ENCODE measurements at places on chromosomes 12 and 14. TPM values are rescaled to one million over a fixed set of nuclear protein-coding genes. Genes with fewer than 3 reads are reported as not detected.

SLC6A15 gene
- 0.07 TPM for total RNA-seq

EPYC gene
- not detected for total RNA-seq

INHBC gene
- total RNA-seq, result not detected

GPR65 gene
- total RNA-seq, result 16.6 TPM

RILPL2 gene
- total RNA-seq, result 9.6 TPM

LRTM2 gene
- total RNA-seq, result not detected

EID3 gene
- 13.7 TPM for total RNA-seq

- no peak for DNase-seq
These were observed 20.2 kb upstream of the PELI2 start for GRCh38 chr14:56098021-56098420.

DNA sequence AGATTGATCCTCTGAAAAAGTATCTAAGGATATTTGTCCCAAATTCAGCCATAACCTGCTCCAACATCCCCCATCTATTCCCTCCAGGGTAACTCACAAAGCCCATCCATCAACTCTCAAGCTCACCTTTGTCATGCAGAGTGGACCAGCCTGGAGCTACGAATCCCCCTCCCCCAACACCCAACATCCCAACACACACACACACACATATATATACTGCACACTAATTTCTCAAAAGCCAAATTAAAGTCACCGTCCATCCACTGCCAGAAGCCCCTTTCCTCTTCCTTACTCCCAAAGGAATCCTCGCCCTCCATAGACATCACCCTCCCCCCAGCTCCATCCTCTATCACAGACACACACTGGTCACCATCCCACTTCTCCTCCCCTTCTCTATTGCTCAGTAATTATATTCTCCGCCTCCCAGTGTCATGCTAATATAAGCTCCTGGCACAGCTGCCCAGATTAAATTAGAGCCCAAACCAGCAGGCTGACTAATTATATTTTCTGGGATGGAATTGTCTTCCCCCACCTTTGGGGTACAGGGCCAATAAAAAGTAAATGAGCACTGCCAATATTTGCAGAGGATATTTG lies 13.5 kb upstream of the TESPA1 start:
- DNase-seq, result no peak

DNA sequence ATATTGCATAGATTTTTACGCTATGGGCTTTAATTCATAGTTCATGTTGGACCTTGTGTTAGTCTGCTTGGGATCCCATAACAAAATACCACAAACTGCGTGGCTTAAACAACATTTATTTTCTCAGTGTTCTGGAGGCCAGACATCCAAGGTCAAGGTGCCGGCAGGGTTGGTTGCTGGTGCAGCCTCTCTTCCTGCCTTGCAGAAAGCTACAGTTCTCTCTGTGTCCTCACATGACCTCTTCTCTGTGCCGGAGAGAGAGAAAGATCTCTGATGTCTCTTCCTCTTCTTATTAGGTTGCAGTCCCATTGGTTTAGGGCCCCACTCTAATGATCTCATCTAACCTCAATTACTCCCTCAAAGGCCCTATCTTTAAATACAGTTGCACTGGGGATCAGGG lies 170.5 kb downstream of the IPO8 start:
- DNase-seq, result no peak

DNA sequence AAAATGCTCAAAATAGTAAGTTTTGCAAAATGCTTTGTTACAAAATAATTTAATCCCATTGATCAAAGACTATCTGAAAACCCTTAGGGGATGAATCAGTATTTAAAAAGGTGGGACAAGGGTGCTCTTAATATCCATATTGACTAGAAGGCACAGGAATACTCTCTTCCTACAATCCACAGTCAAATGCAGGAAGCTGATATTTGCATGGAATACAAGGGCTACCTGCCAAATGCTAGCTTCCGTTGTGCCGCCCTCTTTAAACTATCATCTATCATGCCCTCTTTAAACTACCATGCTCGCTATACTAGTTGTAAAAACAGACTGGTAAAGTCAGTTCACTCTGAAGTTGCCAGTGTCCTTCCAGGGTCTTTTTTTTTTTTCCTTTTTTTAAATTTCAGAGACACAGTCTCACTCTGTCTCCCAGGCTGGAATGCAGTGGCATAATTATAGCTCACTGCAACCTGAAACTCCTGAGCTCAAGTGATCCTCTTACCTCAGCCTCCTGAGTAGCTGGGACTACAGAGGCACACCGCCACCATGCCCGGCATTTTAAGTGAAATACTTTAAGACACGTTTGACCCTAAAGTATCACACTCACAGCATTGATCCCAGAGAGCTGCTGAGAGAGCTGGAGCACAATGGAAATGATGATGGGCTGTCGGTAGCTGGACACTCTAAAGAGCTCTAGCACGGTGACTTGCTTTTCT lies 6.7 kb downstream of the SLC2A3 start:
- DNase-seq, result no peak

GRCh38 chr12:116266631-116267349 lies 10.7 kb downstream of the MED13L start:
- DNase-seq, result no peak

- DNase-seq, result no peak
These were observed 4.0 kb upstream of the BTBD6 start for GRCh38 chr14:105244334-105244733.

GRCh38 chr14:52836063-52836462 lies 44.7 kb upstream of the GNPNAT1 start:
- no peak for DNase-seq

DNA sequence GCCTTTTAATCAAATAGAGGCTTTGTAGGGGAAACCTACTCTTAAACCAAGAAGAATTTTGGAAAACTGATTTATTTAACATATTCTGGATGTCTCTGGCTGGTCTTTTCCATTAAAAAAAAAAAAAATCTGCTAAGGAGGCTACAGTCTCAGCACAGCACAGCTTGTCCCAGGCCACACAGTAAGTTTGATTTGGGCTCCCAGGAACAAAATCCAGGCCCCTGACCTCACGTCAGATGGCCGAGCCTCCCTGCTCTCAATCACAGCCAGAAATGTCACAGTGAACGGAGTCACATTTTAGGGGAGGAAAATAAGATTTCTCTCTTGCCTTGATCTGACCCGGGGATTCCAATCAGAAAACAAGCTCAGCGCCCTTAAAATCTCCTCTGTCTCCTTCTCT lies 72.9 kb upstream of the TBX5 start:
- DNase-seq, result no peak

GRCh38 chr12:6813363-6813762 lies 8.3 kb upstream of the GPR162 start:
- no peak for DNase-seq

GRCh38 chr12:39780913-39781446 lies 161.4 kb upstream of the ABCD2 start:
- DNase-seq, result no peak

- DNase-seq, result no peak
These were observed 5.7 kb upstream of the GPR65 start for GRCh38 chr14:87999277-87999676.

DNA sequence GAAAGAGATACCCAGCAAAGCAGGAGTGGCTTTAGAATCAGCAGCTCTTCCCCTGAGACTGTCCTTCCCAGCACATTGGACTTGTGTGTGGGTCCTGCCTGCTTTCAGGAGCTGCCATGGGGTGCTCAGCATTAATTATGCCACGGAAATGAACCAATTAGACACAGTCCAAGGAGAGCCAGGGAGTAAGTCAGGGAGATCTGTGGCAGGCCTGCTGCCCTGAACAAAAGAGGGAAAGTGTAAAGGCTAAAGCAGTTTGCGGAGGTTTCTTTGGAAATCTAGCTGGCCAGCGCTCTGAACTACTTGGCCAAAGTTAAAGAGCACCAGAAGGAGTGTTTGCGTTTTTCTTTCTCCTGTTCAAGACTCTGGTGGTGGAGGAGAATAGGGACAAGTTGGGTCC lies 65.7 kb upstream of the SRSF5 start:
- no peak for DNase-seq

All from T-helper 17 cell (primary cell).